AG10803 (cell line): ENCODE measurements at places on chromosomes 2 and 18.

GRCh38 chr2:9230051-9230802 lies 23.6 kb downstream of the ASAP2 start:
- DNase-seq: peak; percentile 73

- DNase-seq: no peak
These were observed 5.9 kb downstream of the SCYGR3 start for GRCh38 chr2:227608561-227609338.

DNA sequence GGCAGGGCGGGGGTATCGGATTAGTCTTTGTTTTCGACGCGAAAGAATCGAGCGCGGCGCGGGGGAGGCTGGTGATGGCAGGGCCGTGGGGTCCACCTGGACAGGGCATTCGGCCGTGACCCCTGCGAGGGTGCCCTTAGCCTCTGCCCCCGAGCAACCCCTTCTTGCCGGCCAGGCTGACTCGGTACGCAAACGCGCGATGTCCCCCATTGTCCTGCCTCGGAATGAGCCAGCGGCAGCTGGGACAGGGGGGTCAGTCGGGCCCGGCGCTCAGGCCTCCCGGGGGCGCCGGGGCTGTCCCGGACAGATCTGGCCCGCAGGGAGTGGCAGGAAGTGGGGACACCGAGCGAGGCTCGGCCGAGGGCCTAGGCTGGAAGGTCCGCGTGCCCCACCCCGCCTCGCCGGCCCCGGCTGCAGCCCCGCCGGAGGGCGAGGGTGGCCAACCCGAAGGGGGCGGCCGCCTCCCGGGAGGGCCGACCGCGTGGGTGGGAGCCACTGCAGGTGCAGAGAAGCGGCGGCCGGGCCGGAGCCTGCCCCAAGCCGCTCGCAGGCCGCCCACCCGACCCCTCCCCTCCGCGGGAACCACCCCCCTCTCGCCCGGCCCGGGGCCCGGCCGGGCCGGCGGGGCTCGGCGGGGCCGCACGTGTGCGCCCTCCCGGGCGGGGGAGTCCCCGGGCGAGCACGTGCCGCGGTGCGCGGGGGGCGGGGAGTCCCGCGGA lies at the start of gene TET3:
TET3 (plus strand) TSS at position 708 of the 719 bp plus-strand sequence. CDS start 1,494 bp downstream, outside the sequence.
- DNase-seq: no peak

- DNase-seq: peak; percentile 98
These were observed 231.3 kb upstream of the TANK start for GRCh38 chr2:160928854-160929301.
